ENCODE measurements at places on chromosomes 1 and 21. TPM values are rescaled to one million over a fixed set of nuclear protein-coding genes. Genes with fewer than 3 reads are reported as not detected.

OR2L13 gene
- total RNA-seq: not detected

GRHL3 gene
- 0.76 TPM for total RNA-seq

PALMD gene
- total RNA-seq: 0.23 TPM

CYP4Z1 gene
- not detected for total RNA-seq

SH3GLB1 gene
- 33.3 TPM for total RNA-seq

DUSP23 gene
- total RNA-seq: 87.3 TPM

CAPN8 gene
- 1.00 TPM for total RNA-seq

XPR1 gene
- total RNA-seq: 18.9 TPM

SLC26A9 gene
- 0.08 TPM for total RNA-seq

CFAP45 gene
- 0.55 TPM for total RNA-seq

BMP8B gene
- total RNA-seq: 5.2 TPM

CLCNKB gene
- 0.07 TPM for total RNA-seq

SLC1A7 gene
- not detected for total RNA-seq

CRYBG2 gene
- total RNA-seq: 1.6 TPM

RIMS3 gene
- 1.3 TPM for total RNA-seq

REN gene
- not detected for total RNA-seq

RAD54L gene
- total RNA-seq: 11.2 TPM

GCSAML gene
- total RNA-seq: not detected

VSIG8 gene
- not detected for total RNA-seq

PLD5 gene
- 2.2 TPM for total RNA-seq

FAM72A gene
- total RNA-seq: 10.2 TPM

AURKAIP1 gene
- total RNA-seq: 107 TPM

OR2T33 gene
- total RNA-seq: not detected

DNAH14 gene
- 15.2 TPM for total RNA-seq

PPIAL4G gene
- not detected for total RNA-seq

C4BPA gene
- total RNA-seq: 0.50 TPM

OR2M5 gene
- total RNA-seq: not detected

MSH4 gene
- total RNA-seq: 0.02 TPM

LMX1A gene
- total RNA-seq: not detected

MYCL gene
- 1.3 TPM for total RNA-seq

GPX7 gene
- not detected for total RNA-seq

FAM78B gene
- 0.31 TPM for total RNA-seq

MMP23B gene
- 0.60 TPM for total RNA-seq
